ENCODE measurements at places on chromosomes 7 and 10. TPM values are rescaled to one million over a fixed set of nuclear protein-coding genes. Genes with fewer than 3 reads are reported as not detected.

RNF133 gene
- not detected for total RNA-seq

ASZ1 gene
- total RNA-seq = not detected

DNA sequence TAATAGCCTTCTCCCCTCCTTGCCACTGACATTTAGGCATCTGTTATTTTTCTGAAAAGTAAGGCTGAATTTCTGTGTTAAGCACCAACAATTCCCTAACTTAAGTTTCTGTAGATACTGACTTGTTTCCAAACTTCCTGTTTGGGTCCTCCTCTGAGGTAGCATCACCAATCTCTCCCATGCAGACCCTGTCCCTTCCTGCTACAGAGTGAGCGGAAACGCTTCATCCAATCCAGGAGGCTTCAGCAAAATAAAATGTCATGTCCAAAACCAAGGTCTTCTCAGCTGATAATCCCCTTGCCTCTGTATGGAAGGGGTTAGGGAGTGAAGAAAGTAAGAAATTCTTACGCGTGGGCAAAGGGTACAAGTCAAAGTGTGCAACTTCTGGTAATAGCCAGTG, 29.9 kb downstream of the XPNPEP1 start:
- DNase-seq = no peak

RP9 gene
- total RNA-seq = 12.1 TPM

HYAL4 gene
- not detected for total RNA-seq

GSTO2 gene
- 1.4 TPM for total RNA-seq

Measured in activated naive CD4-positive, alpha-beta T cell treated with anti-CD3 and anti-CD28 coated beads, Interleukin-2, amount 50 U/mL, for 72 hours (primary cell).